Esophagus squamous epithelium (tissue), 5 donors: ENCODE measurements at places on chromosomes 6 and 20.

GRCh38 chr6:21438237-21438985, 155.1 kb upstream of the SOX4 start:
- no peak for DNase-seq
- H3K27me3 ChIP-seq, result no peaks in the 10 kb centered on the region
- H3K27ac ChIP-seq, result no peak overlapping the region
- no peak overlapping the region for H3K4me3 ChIP-seq
- H3K4me1 ChIP-seq, result no peaks in the 10 kb centered on the region

DNA sequence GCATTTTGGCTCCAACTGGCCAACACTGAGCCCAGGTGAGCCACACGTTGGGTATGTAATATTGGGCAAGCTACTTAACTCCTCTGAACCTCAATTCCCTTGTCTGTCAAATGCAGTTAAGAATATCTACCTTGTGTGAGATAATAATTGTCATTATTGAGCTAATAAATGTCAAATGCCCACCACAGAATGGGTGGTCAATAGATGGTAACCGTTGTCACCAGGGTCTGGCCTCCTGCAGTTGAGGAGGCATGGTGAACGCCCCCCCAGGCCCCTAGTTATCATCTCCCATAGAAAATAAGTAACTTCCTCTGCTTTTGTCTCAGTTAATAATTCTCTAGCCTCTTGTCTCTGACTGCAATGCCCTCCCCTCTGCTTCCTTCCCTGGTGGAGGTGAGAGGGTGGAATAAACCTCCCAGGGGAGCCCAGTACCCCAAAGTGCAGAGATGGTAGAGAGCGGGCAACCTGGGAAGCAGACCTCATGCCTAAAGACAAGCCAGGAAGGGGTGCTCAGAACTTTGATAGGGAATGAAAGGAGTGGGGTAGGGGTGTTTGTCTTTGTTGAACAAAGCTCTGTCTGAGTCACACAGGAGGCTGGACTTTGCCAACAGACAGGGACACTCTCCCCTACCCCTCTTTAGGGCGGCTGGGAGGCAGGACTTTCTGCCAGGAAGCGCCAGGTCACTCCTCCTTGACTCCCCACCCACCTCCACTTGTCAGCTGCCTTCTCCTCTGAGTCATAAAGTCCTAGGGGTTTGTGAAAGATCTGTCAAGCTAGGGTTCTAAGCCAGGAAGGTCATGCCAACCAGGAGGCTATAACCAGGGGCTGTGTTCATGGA, 1.3 kb upstream of the UNC5CL start:
- no peaks in the 10 kb centered on the region for H3K36me3 ChIP-seq
- no peak overlapping the region for H3K27ac ChIP-seq
- H3K27me3 ChIP-seq, result no peaks in the 10 kb centered on the region
- peaks cover 44% of the 10 kb centered on the region for H3K4me1 ChIP-seq
- DNase-seq, result no peak

DNA sequence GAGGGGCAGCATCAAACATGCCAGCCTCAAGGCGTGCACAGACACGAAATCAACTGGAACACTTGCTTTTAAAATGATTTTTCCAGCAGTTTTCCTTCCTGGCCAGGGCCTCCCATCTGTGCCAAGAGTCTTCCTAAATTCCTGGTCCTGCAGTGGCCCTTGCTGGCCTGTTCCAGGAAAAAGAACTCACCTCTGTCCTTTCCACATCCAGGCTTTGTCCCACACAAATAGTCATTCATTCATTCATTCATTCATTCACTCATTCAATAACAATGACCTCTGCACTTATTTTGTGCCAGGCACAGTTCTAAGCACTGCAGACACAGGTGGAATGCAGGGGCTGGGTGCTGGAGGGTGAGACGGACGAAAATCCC, 89.0 kb upstream of the CCDC167 start:
- no peak overlapping the region for H3K27ac ChIP-seq
- H3K36me3 ChIP-seq, result no peaks in the 10 kb centered on the region
- H3K4me3 ChIP-seq, result no peak overlapping the region
- DNase-seq, result no peak
- H3K4me1 ChIP-seq, result no peaks in the 10 kb centered on the region

GRCh38 chr6:120786682-120787081, 547.6 kb downstream of the TBC1D32 start:
- H3K4me3 ChIP-seq, result no peak overlapping the region
- no peak for DNase-seq
- no peaks in the 10 kb centered on the region for H3K36me3 ChIP-seq
- no peaks in the 10 kb centered on the region for H3K27me3 ChIP-seq
- no peak overlapping the region for H3K27ac ChIP-seq
- no peaks in the 10 kb centered on the region for H3K4me1 ChIP-seq

DNA sequence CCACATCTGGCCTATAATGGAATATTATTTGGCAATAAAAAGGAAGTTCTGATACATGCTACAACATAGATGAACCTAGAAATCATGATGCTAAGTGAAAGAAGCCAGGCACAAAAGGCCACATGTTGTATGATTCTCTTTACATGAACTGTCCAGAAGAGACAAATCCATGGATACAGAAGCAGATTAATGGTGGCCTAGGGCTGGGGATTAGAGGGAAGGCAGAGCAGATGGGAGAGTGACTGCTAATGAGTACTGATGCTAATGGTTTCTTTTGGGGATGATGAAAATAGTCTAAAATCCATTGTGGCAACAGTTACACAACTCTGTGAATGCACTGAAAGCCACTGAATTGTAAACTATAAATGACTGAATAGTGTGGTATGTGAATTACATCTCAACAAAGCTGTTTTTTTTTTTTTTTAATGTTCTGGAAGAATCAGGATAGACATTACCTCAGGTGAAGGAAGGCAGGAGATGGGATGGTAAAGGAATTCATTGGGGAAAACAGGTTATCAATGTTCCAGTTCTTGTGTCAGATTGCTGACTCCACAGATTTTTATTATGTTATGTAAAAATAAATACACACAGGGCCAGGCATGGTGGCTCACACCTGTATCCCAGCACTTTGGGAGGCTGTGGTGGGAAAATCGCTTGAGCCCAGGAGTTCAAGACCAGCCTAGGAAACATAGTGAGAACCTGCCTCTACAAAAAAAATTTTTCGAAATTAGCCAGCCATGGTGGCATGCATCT, 8.9 kb upstream of the SOX12 start:
- H3K27ac ChIP-seq, result no peak overlapping the region
- peaks cover 6% of the 10 kb centered on the region for H3K36me3 ChIP-seq
- no peaks in the 10 kb centered on the region for H3K27me3 ChIP-seq
- DNase-seq, result no peak
- H3K4me3 ChIP-seq, result no peak overlapping the region

DNA sequence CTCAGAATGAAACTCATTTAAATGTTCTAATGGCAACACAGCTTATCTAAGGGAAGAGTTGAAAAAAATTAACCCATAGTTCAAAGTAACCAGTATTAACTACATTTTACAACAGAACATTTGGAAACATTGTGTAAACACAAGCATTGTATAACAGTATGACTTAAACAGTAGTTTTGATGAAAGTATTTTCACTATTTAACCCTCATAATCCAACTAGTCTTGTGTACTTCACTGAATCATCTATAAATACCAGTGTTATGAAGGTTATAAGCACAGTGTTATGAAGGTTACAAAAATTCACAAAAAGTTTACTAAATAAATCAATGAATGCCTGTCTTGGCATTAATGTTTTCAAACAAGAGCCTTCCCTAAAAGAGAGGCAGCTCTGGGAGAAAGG, 66.5 kb downstream of the REV3L start:
- DNase-seq, result no peak
- H3K36me3 ChIP-seq, result no peaks in the 10 kb centered on the region
- H3K4me1 ChIP-seq, result no peaks in the 10 kb centered on the region
- H3K4me3 ChIP-seq, result no peak overlapping the region

- H3K27ac ChIP-seq, result no peak overlapping the region
- H3K4me1 ChIP-seq, result no peaks in the 10 kb centered on the region
- DNase-seq, result no peak
- H3K4me3 ChIP-seq, result no peak overlapping the region
- H3K27me3 ChIP-seq, result no peaks in the 10 kb centered on the region
Measured at GRCh38 chr20:15359056-15359455, 1021.6 kb upstream of the FLRT3 start.

DNA sequence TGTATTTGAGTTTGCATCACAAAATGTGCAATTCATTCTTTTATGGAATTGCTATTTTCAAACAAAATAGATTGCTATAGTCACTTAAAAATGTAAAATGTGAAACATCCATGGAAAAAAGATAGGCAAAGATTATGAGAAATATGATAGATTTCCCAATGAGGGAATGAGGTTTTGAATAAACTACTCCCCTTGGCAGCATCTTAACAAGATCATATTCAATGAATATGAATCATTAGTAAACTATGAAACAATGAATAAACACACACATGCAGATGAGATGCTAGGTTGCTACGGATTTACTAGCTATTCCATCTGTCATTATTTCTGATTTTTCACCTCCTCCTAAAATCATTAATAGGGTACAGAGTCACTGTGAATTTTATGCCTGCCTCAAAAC, 401.8 kb downstream of the PHF3 start:
- H3K27ac ChIP-seq, result no peak overlapping the region
- no peak for DNase-seq
- H3K4me3 ChIP-seq, result no peak overlapping the region

GRCh38 chr20:39021748-39022147, 59.6 kb downstream of the DHX35 start:
- no peak overlapping the region for H3K4me3 ChIP-seq
- H3K36me3 ChIP-seq, result peaks cover 16% of the 10 kb centered on the region
- peaks cover 6% of the 10 kb centered on the region for H3K4me1 ChIP-seq
- H3K27me3 ChIP-seq, result no peaks in the 10 kb centered on the region
- no peak overlapping the region for H3K27ac ChIP-seq

- H3K36me3 ChIP-seq, result no peaks in the 10 kb centered on the region
- no peaks in the 10 kb centered on the region for H3K27me3 ChIP-seq
- H3K4me3 ChIP-seq, result no peak overlapping the region
- H3K4me1 ChIP-seq, result peaks cover 16% of the 10 kb centered on the region
- no peak for DNase-seq
Measured at GRCh38 chr6:134619789-134620188, 301.9 kb upstream of the SGK1 start.

DNA sequence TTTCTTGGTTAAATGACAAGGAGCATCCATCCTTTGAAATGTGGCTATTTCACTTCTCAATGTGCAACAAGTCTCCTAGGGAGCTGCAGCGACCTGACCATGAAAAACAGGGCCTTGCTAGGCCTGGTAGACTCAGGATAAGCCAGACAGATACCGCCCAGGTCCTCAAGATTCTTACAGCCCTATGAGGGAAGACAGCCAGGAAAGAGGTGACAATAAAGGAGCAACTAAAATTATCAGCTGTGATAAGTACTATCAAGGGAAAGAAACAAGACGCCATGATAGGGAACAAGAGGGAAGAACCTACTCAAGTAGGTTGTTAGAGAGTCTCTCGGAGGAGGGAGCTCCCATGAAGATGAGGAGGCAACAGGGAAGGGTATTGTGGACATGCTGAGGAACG, 51.4 kb upstream of the EMILIN3 start:
- H3K36me3 ChIP-seq, result no peaks in the 10 kb centered on the region
- H3K27me3 ChIP-seq, result no peaks in the 10 kb centered on the region
- H3K27ac ChIP-seq, result no peak overlapping the region
- no peaks in the 10 kb centered on the region for H3K4me1 ChIP-seq
- no peak for DNase-seq

- no peaks in the 10 kb centered on the region for H3K27me3 ChIP-seq
- no peak for DNase-seq
- H3K27ac ChIP-seq, result peak overlapping the region; percentile 34
- H3K4me3 ChIP-seq, result peak overlapping the region; percentile 25
Measured at GRCh38 chr6:90204327-90205056, 92.2 kb downstream of the BACH2 start.

GRCh38 chr6:64505312-64505711, 869.7 kb downstream of the PHF3 start:
- no peaks in the 10 kb centered on the region for H3K4me1 ChIP-seq
- no peak for DNase-seq
- no peak overlapping the region for H3K4me3 ChIP-seq
- H3K27me3 ChIP-seq, result no peaks in the 10 kb centered on the region
- no peak overlapping the region for H3K27ac ChIP-seq

DNA sequence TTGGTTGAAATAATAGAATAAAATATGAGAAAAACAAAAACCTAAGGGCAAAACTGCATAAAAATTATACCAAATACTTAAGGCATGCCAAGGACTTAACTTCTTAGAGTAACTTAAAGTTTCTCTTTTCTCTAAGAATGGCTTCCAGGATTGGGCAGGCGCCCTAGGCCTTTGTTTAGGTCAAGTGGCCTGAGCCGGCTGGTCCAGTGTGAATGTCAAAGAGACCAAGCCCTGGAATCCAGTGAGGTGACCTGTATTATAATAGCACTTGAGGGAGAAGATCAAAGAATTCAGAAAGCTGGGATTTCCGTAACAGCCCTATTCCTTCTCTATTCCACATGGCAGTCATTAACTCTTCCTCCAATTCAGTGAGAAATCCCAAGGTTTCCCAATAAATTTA, 6.6 kb downstream of the METTL24 start:
- H3K27ac ChIP-seq, result no peak overlapping the region
- H3K4me3 ChIP-seq, result no peak overlapping the region
- H3K4me1 ChIP-seq, result peaks cover 23% of the 10 kb centered on the region
- no peaks in the 10 kb centered on the region for H3K36me3 ChIP-seq

DNA sequence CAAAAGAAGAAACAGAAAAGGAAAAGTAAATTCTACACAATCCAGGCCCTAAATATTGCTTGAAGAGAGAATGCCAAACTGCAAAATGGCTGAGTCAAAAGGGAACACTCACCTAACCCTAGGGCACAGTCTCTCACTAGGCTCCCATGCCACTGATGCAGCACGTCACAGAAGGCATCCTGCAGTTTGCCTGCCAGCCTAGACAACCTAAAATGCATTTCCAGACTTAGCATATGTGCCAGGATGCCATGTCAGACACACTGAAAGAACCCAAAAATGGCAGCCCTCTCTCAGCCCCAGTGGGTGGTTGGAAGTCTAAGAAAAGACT, 10.6 kb upstream of the SIRPD start:
- H3K36me3 ChIP-seq, result no peaks in the 10 kb centered on the region
- DNase-seq, result no peak
- no peak overlapping the region for H3K4me3 ChIP-seq
- H3K4me1 ChIP-seq, result no peaks in the 10 kb centered on the region

- no peaks in the 10 kb centered on the region for H3K36me3 ChIP-seq
- no peaks in the 10 kb centered on the region for H3K27me3 ChIP-seq
- no peak for DNase-seq
Measured at GRCh38 chr6:14787250-14787649, 458.6 kb upstream of the JARID2 start.

DNA sequence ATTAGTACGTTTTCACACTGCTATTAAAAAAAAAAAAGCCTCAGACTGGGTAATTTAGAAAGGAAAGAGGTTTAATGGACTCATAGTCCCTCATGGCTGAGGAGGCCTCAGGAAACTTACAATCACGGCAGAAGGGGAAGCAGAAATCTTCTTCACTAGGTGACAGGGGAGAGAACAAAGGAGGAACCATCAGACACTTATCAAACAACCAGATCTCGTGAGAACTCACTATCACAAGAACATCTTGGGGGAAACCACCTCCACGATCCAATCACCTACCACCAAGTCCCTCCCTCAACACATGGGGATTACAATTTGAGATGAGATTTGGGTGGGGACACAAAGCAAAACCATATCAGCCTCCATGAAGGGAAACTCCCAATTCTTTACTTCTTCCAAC, 85.2 kb upstream of the MAFB start:
- no peaks in the 10 kb centered on the region for H3K36me3 ChIP-seq
- H3K27me3 ChIP-seq, result no peaks in the 10 kb centered on the region
- DNase-seq, result no peak
- H3K27ac ChIP-seq, result no peak overlapping the region

- no peaks in the 10 kb centered on the region for H3K36me3 ChIP-seq
- peaks cover 5% of the 10 kb centered on the region for H3K4me1 ChIP-seq
- DNase-seq, result no peak
- H3K4me3 ChIP-seq, result no peak overlapping the region
- no peaks in the 10 kb centered on the region for H3K27me3 ChIP-seq
- H3K27ac ChIP-seq, result no peak overlapping the region
Measured at GRCh38 chr6:1558388-1558787, 51.3 kb upstream of the FOXC1 start.
